HTR-8/SVneo (cell line): ENCODE measurements at places on chromosomes 13 and 19.
A peak's percentile ranks its signal among the peaks of the same experiment; 100 is the strongest.

DNA sequence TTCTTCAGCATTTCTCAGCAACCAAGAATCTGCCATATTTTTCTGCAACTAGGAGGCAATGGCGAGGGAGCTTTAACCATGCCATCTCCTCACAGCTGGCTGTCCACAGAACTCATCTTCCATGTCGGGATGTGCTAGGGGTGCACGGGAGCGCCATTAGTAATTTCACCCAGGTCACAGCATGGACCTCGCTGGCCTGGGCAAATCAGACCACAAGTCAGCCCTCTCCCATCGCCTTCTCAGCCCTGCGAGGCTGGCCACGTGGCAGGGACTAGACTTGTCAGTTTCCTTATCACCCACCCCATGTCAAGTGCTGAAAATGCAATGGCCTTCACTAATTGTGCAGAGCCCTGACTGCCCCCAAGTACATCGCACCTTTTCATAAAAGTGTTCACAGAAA, 15.7 kb downstream of the COL4A1 start:
- DNase-seq = no peak

DNA sequence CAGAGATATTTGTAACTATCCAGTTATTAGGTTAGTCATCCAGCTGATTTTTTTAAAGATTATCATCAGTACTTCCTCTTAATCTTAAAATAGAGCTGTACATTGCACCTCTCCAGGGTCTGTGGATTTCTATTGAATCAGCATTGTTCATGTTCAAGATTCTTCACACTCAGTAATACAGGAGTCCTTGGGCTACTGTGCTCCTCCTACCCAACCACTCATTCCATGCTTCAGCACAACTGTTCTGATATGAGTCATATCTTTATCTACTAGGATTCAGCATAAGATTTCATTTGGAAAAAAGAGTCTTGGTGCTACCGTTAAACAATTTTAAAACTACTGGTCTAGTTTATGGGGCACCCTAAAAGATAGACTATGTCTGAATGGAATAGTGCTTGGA, 357.8 kb downstream of the DCT start:
- no peak for DNase-seq

DNA sequence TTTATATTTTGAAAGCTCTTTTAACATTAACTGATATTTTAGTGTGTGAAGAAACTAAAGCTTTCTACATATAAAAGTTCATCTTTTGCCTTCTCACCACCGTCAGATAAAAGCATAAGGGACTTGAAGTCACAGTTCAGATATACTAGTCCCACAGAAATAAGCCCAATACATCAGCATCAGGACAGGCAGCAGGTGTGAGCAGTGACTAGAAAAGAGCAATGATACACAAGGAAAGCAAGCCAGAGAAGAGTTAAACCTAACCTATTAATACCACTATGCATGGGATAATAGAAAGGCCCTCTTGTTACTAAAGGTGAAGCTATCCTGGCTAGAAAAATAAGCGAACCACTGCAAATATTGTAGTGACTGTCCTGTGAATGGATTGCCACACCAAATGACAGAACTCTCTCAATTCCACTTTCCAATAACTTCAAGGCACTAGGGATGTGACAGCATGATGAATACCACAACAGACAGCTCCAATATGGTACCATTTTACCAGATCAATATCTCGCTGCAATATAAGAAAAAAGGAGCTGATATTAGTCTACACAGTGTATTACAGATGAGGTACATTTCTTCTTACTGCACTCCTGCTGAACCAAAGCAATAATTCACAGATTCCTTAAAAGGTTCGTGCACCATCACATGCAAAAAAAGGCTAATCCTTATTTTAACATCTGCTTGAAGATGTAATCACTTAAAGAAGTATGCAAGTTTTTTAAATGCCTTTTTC, 114.1 kb downstream of the DACH1 start:
- no peak for DNase-seq

DNA sequence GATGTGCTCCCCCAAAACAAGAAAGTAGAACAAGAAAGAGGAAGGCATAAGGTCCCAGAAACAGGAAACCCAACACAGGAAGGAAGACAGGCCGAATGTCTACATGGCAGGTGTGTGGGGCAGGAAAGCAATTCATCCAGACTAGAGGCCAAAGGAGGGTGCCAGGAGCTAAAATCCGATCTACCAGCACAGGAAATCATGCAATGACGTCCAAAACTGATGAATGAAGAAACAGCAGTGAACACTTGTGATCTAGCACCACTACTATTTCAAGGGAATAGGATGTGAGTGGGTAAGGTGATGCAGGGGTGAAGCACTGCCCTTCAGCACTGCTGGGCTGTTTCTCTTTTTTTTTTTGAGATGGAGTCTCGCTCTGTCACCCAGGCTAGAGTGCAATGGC, 59.1 kb downstream of the DOCK9 start:
- no peak for DNase-seq

GRCh38 chr13:20391597-20392452, 133.8 kb downstream of the CRYL1 start:
- no peak for DNase-seq

GRCh38 chr19:36915992-36916830, at the start of the genes ZNF568 and ZNF829:
Gene ZNF568 (plus strand): TSS chr19:36916332. CDS start chr19:36922771, 6,439 bp downstream.
Gene ZNF829 (minus strand): TSS chr19:36916291. CDS start chr19:36915167, 1,124 bp downstream.
- DNase-seq = peak; percentile 76

- DNase-seq = no peak
Measured at GRCh38 chr19:18487576-18488402, 34.1 kb downstream of the ELL start.

GRCh38 chr13:92196591-92197256, 798.3 kb downstream of the GPC5 start:
- DNase-seq = peak; percentile 1

GRCh38 chr13:37490176-37490779, 108.3 kb downstream of the POSTN start:
- no peak for DNase-seq

- DNase-seq = no peak
Measured at GRCh38 chr19:39246951-39247669, 1.5 kb downstream of the IFNL4 start.

DNA sequence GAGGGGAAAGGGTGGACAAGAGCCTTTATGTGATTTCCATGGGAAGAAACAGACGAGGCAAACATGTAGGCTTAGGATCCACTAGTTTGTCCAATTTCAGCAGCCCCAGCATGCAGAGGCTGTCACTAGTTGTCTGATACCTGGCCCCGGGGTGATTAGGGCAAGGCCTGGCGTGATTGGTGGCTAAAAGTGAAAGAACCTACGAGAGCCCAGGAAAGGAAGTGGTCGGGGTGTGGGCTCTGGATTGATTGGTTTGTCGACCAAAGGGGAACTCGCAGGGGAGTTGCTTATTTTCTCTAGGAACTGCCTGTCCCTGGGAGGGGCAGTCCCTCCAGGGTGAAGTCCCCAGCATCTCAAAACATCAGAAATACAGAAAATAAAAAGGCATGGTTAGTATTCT, 64.2 kb upstream of the UQCRFS1 start:
- DNase-seq = peak; percentile 22

- DNase-seq = no peak
Measured at GRCh38 chr13:99975626-99976025, 4.1 kb upstream of the ZIC5 start.

GRCh38 chr19:34429553-34429952, 1.4 kb downstream of the UBA2 start:
- no peak for DNase-seq
